ENCODE measurements at places on chromosomes 2 and 18.

DNA sequence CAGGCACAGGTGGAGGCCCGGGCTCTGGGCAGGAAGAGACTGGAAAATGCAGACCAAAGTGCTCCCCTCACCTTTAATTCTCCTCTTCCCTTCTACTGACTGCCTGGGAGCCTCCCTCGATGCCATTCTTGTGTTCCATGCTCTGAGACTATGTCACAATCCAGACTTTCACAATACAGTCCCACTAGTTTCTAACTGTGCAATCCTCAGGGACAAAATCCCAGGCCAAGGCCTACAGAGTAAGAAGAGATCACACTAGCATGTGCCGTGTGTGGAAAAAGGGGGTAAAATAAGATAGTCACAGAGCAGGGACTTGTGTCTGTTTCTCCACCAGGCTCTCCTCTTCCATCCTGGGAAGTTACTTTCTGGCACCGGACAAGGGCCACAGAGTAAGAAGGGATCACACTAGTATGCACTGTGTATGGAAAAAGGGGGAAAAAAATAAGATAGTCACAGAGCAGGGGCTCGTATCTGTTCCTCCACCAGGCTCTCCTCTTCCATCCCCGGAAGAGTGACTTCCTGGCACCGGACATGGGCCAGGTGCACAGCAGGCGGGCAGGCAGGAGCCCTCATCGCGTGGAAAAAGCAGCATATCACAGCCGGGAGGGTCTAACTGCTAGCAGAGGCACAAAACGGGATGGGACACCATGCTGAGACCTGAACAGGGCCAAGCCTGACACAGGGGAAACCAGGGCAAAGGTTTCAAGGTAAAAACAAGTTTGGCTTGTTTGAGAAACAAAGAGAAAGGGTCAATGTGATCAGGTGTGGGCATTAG, 9.6 kb downstream of the CYB5A start:
- no peak for DNase-seq

DNA sequence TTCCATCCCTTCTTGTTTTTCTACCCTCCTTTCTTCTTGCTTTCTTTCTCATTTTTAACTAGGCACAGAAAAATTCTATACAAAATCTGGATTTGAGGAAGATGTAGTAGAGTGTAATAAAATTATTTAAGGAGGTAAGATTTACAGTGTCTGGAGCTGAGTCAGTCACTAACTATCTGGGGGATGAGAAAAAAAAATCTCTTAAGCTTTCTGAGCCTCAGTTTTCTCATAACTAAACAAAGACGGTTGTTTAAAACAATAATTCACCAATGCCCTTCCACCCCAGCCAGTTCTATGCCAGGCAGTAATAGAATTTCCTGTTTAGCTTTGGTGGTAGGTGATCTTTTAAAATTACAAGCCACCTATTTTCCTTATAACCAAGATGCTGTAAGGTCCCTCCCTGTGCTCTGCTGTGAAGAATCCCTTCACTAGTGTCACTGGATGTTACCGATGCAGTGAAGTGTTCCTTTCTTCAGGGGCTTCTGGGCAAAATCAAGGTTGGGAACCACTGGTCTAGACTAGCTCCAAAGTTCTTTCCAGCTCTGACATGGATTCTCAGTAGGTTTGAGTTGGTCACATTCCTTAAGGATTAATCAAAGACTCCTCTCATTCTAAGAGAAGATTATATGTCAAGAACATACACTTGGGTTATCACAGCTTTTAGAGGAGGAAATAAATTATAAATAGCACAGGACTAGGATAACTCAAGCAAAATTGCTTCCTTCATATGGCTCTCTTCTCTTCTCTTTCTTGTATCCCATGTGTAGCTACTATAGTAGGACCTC, 289.0 kb downstream of the CDH2 start:
- DNase-seq: no peak

GRCh38 chr2:75459565-75460310, 101.0 kb downstream of the EVA1A start:
- peak; percentile 44 for DNase-seq

GRCh38 chr2:164793529-164793928, 48.1 kb downstream of the COBLL1 start:
- DNase-seq: no peak

DNA sequence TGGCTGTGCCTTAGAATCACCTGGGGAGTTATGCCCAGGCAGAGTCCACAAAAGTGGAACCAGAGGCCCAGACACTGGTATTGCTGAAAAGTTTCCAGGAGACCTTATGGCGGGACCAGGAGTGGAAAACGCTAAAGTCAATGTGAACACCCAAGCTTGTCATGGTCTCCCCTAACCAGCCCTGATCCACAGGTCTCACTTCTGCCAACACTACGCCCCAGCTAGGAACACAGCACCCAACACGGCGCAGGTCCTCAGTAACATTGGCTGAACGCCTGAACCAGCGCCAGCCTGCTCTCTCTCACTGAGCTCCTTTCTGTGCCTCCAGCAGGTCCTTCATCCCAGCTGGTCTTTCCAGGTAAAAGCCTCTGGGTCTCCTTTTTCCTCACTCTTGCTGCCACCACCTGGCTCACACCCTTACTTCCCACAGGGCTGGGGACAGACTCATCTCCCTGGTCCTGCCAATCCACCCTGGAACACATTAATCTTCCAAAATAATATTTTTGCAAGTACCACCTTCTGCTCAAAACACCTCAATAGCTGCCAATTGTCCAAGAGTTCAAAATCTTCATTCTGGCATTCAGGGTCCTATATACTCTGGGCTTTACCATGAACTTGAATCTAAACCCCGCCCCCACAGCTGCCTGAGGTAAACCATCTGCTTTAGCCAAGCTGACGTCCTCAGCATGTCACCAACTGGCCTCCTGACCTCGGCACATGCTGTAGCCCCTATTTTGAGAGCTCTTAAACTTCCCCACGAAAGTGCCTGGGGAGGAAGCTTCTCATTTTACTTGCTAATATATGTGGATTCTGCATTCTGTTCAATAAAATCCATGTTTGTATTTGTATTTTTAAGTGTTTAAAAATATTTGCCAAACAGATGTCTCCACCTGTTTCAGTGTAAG, 34.6 kb downstream of the ADCY3 start:
- DNase-seq: no peak

GRCh38 chr18:50356036-50356945, 18.6 kb upstream of the SKA1 start:
- no peak for DNase-seq

- no peak for DNase-seq
Measured at GRCh38 chr2:239324456-239324855, 76.4 kb downstream of the HDAC4 start.

GRCh38 chr2:105812180-105813044, 67.7 kb downstream of the NCK2 start:
- peak; percentile 25 for DNase-seq
